ENCODE measurements at places on chromosomes 12 and 14. TPM values are rescaled to one million over a fixed set of nuclear protein-coding genes. Genes with fewer than 3 reads are reported as not detected.

Gene CD163
- not detected for total RNA-seq

Gene AKAP5
- total RNA-seq: 0.31 TPM

Gene ASCL4
- total RNA-seq: not detected

Gene CNTN1
- not detected for total RNA-seq

Gene SNX6
- total RNA-seq: 106 TPM

Gene GLT8D2
- total RNA-seq: 79.5 TPM

Gene RND1
- total RNA-seq: 0.39 TPM

Gene YARS2
- 23.6 TPM for total RNA-seq

Gene ADAMTS20
- total RNA-seq: not detected

Gene TUBA1A
- 117 TPM for total RNA-seq

Gene RASAL1
- total RNA-seq: not detected

Gene PRR4
- not detected for total RNA-seq

Gene SLC38A4
- total RNA-seq: 0.12 TPM

Gene KRT79
- not detected for total RNA-seq

Gene PLBD1
- 5.9 TPM for total RNA-seq

Gene TMTC1
- total RNA-seq: 65.7 TPM

Gene CMKLR1
- 0.50 TPM for total RNA-seq

Gene PRIMA1
- not detected for total RNA-seq

Gene RERG
- total RNA-seq: 5.1 TPM

Gene LPAR5
- not detected for total RNA-seq

Gene ERBB3
- 0.39 TPM for total RNA-seq

Gene SMCO3
- total RNA-seq: 0.24 TPM

Gene HELB
- 2.2 TPM for total RNA-seq

Gene KLHL33
- total RNA-seq: not detected

Gene CDKL1
- 9.0 TPM for total RNA-seq

Data from cardiac ventricle fibroblast (primary cell).